ENCODE measurements at places on chromosomes 16 and 17.
A peak's percentile ranks its signal among the peaks of the same experiment; 100 is the strongest.

DNA sequence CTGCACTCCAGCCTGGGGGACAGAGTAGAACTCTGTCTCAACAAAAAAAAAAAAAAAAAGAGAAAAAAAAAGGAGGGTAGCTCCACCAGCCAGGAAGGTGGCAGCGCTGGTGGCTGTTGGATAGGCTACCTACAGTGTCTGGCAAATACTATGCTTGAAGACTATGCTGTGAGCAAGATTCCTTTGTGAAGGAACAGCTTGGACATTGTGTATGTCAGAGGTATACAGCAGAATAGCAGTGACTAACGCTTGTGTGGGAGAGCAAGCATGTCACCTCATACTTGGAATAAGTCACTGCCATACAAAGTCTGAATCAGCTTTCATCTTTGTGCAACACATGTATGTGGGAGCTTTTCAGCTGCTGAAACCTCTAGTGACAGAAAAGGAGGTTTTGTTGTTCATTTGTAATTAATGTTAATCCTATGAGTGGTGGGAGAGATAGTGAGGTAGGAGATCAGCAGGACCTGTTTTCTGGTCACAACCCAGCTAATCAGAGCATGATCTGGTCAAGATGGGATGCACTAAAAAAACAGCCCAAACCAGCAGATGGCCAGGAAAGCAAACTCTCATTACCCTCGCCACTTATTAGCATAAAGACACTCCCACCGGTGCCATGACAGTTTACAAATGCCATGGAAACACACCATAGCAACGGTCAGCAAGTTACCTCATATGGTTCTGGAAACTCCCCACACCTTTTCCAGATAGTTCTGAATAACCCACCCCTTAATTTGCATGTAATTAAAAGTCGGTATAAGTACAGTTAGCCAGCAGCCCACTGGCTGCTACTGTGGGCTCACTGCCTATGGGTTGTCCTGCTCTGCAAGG lies 6.8 kb upstream of the ITGAD start:
- no peaks in the 10 kb centered on the region for H3K36me3 ChIP-seq
- no peaks in the 10 kb centered on the region for H3K27me3 ChIP-seq
- no peak overlapping the region for H3K27ac ChIP-seq
- H3K4me1 ChIP-seq: peaks cover 7% of the 10 kb centered on the region
- DNase-seq: no peak
- no peak overlapping the region for H3K4me3 ChIP-seq

- H3K4me3 ChIP-seq: no peak overlapping the region
- no peak overlapping the region for H3K27ac ChIP-seq
- no peaks in the 10 kb centered on the region for H3K27me3 ChIP-seq
These were observed 2.2 kb upstream of the ALOX15 start for GRCh38 chr17:4643676-4644075.

DNA sequence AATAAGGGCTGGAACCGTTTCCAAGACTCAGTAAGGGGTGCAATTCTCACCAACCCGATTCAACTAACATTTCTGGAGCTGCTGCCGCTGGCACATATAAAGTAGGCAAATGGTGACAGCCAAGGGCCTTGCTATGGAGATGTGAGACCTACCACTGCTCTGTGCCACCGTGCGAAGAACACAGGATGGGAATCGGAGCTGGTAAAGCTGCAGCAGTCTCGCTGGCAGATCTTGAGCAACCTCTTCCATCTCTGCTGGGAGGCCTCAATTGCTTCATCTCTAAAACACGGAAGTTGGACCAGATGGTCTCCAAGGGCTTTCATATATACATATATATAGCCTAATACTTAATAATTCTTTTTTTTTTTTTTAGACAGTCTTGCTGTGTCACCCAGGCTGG lies 128.9 kb upstream of the RCVRN start:
- H3K36me3 ChIP-seq: no peaks in the 10 kb centered on the region
- no peak overlapping the region for H3K4me3 ChIP-seq
- H3K27me3 ChIP-seq: no peaks in the 10 kb centered on the region
- H3K4me1 ChIP-seq: no peaks in the 10 kb centered on the region

DNA sequence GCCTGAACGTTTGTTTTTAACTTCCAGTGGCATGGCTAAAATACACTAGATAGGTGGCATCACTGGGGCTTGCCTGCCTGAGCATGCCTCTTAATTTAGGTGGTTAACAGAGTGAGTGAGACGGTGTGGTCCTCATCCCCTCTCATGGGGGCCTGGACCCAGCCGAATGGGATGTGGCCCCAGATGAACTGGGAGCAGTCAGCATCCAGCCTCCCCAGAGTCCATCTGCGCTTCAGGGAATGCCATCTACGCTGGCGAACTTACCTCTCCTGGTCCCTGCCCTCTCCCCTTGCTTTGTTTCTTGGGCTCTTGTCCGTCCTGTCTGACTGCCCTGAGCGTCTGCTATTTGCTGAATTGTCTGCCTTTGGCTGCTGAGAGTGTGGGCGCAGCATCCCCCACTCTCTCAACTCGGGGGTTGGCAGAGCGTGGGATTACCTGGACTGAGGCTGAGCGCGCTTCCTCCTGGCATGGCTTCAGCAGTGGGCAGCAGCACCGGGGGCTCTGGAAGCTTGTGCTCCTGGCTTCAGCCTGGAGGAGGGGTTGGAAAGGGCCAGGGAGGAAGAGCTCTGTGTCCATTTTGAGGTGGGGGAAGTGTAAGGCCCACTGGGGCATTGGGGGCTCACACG lies 2.1 kb downstream of the RAB40C start:
- H3K27me3 ChIP-seq: no peaks in the 10 kb centered on the region
- H3K4me1 ChIP-seq: no peaks in the 10 kb centered on the region
- no peak for DNase-seq
- peak overlapping the region; percentile 65 for H3K27ac ChIP-seq
- H3K36me3 ChIP-seq: no peaks in the 10 kb centered on the region
- no peak overlapping the region for H3K4me3 ChIP-seq

- no peak for DNase-seq
- H3K4me3 ChIP-seq: no peak overlapping the region
- no peaks in the 10 kb centered on the region for H3K27me3 ChIP-seq
These were observed 16.0 kb downstream of the CEP112 start for GRCh38 chr17:66175892-66176291.

Measured in right lobe of liver (tissue), 6 donors.